ENCODE measurements at places on chromosomes 5 and 9. TPM values are rescaled to one million over a fixed set of nuclear protein-coding genes. Genes with fewer than 3 reads are reported as not detected.

CFAP157 gene
- 3.0 TPM for total RNA-seq

CSF2 gene
- total RNA-seq, result not detected

SPINK9 gene
- total RNA-seq, result not detected

GRXCR2 gene
- not detected for total RNA-seq

TRPM3 gene
- total RNA-seq, result 36.4 TPM

PPIC gene
- 7.2 TPM for total RNA-seq

PCDHGB4 gene
- total RNA-seq, result 14.8 TPM

RPS23 gene
- 3,227 TPM for total RNA-seq

GRIN3A gene
- 46.8 TPM for total RNA-seq

UBTD2 gene
- 62.7 TPM for total RNA-seq

CRB2 gene
- 17.1 TPM for total RNA-seq

CENPH gene
- 13.6 TPM for total RNA-seq

KCTD16 gene
- 51.0 TPM for total RNA-seq

ANKRD34B gene
- total RNA-seq, result 3.0 TPM

F2RL1 gene
- total RNA-seq, result 3.0 TPM

ADAMTS2 gene
- 6.9 TPM for total RNA-seq

TNFSF8 gene
- 0.92 TPM for total RNA-seq

CCL28 gene
- total RNA-seq, result 0.46 TPM

RANBP17 gene
- 189 TPM for total RNA-seq

TAL2 gene
- total RNA-seq, result 1.4 TPM

ECSCR gene
- total RNA-seq, result 11.3 TPM

ST6GALNAC6 gene
- total RNA-seq, result 46.4 TPM

SMIM33 gene
- total RNA-seq, result not detected

MUSK gene
- 3.2 TPM for total RNA-seq

CCDC180 gene
- 16.1 TPM for total RNA-seq

ZNF462 gene
- total RNA-seq, result 89.7 TPM

FOXD4L5 gene
- 0.46 TPM for total RNA-seq

OR1Q1 gene
- total RNA-seq, result not detected

C5orf15 gene
- total RNA-seq, result 62.1 TPM

GALT gene
- 42.7 TPM for total RNA-seq

CARD9 gene
- 2.3 TPM for total RNA-seq

IFNA21 gene
- not detected for total RNA-seq

HNRNPK gene
- 630 TPM for total RNA-seq

ROPN1L gene
- 12.0 TPM for total RNA-seq

DMRT2 gene
- 0.23 TPM for total RNA-seq

APBA1 gene
- 93.2 TPM for total RNA-seq

GAS1 gene
- 9.9 TPM for total RNA-seq

TNFSF15 gene
- total RNA-seq, result 0.23 TPM

SPAG8 gene
- total RNA-seq, result 8.3 TPM

BTNL3 gene
- total RNA-seq, result not detected

C5orf58 gene
- total RNA-seq, result not detected

HEMGN gene
- total RNA-seq, result 4.2 TPM

TMEM250 gene
- total RNA-seq, result 18.9 TPM

QRFP gene
- total RNA-seq, result not detected

ISL1 gene
- total RNA-seq, result 20.3 TPM
